DMS79 (cell line): ENCODE measurements at places on chromosomes 1 and 21.

DNA sequence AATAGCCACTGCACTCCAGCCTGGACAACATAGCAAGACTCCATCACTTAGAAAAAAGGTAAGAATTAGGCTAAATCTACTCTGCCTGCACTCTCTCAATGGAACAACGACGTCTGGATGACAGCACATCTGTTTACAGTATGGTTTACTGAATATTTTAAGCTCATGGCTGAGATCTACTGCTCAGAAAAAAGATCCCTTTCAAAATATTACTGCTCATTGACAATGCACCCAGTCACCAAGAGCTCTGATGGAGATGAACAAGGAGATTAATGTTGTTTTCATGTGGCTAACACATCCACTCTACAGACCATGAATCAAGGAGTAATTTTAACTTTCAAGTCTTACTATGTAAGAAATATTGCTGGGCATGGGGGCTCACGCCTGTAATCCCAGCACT lies 58.0 kb downstream of the SLC27A3 start:
- no peak for DNase-seq

- no peak for DNase-seq
Measured at GRCh38 chr1:156247460-156248322, at the start of gene PAQR6. PAQR6 (minus strand) TSS chr1:156248056; CDS start chr1:156246731, 1,325 bp downstream.

DNA sequence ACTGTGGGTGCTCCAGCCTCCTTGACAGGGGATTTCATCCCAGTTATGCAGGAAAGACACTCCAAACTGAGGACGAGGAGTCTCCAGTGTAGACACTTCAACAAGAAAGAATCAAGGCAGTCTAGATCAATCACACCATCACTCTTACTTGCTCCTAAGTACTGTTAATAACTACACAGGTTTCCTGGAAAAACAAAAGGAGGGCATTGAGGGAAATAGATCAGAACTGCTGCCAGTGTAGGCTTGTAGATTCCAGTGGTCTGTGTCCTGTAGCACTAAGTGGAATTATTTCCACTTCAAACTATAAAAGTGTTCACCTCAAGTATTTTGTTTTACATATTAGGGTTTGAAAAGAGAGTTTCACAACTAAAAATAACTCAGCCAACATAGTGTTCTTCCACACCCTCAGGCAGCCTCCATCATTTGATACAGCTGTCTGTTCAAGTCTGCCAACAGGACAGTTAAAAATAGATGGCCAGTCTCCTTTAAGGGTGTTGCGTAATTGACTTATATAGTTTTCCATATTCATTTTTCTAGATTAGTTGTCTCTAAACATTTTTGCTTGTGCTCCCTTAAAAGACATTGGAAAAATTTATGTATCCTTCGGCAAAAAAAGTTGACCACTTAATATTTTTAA lies 32.0 kb upstream of the AGL start:
- DNase-seq, result no peak

DNA sequence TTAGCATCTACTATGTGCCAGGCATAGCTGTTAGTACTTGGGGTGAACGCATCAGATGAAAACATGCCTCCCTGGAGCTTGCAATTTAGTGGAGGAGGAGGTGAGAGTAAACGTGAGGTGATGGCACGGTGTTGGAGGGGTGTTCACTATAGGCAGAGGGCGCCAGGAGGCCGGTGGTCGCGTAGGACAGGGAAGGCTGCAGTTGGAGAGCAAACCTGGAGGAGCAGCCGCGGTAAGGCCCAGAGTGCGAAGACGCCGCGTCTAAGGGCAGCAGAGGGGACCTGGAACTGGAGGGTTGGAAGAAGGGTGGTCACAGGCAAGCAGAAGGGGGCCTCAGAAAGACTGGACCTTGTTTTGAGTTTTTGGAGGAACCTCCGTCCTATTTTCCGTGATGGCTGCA lies 30.2 kb upstream of the TRIM17 start:
- DNase-seq, result no peak

DNA sequence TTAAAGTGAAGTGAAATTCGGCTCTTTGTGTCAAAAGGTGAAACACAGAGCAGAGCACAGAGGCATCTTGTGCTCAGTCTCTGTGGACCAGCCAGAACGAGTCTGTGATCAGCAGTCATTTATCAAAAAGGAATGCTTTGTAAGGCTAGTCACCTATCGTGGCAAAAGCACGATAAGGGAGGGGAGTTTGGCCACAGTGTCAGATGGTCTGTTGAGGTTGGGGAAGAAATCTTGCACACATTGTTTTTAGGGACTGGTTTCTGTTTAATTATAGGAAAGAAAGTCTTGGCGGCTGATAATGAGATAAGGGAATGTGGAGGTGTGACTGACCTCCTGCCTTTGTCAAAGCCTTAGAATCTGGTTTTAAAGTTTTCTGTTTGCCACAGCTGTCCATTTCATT lies 58.2 kb upstream of the KIAA1614 start:
- DNase-seq, result no peak

DNA sequence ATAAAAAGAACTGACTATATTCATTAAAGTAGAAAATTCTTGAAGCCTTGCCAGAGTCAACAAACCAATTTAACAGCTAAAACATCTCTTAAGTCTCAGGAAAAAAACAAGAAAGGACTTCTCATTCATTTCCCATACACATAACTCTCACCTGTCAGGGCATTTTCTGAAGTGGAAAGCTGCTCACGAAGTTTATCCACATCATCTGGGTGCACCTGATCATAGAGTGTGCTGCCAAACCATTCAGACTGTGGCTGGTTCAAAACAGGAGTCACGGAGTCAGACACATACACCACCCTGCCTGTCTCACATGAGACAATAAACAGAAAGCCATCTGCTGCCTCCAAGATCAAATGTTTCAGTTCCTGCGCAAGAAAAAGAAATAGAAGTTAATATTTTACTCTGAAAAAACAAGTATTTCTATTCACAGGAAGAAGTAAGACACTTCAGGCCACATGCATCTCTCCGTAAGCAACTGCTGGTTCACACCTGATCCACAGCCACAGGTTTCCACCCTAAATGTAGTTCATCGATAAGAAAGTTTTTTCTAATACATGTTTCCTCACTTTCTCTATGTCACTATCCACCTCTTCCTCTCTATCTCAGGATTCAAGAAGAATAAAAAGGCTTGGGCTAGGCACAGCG lies 28.2 kb upstream of the CTSK start:
- DNase-seq, result peak; percentile 48

- no peak for DNase-seq
Measured at GRCh38 chr1:16352842-16353535, 709 bp upstream of the FBXO42 start.

- no peak for DNase-seq
Measured at GRCh38 chr1:182120411-182121258, 59.1 kb upstream of the ZNF648 start.

GRCh38 chr1:243848858-243849420 lies 1.1 kb downstream of the AKT3 start:
- DNase-seq, result no peak
